ENCODE measurements at places on chromosomes 13 and 19.

- no peak for DNase-seq
Observed at GRCh38 chr19:14682084-14682483, 7.4 kb upstream of the ADGRE3 start.

DNA sequence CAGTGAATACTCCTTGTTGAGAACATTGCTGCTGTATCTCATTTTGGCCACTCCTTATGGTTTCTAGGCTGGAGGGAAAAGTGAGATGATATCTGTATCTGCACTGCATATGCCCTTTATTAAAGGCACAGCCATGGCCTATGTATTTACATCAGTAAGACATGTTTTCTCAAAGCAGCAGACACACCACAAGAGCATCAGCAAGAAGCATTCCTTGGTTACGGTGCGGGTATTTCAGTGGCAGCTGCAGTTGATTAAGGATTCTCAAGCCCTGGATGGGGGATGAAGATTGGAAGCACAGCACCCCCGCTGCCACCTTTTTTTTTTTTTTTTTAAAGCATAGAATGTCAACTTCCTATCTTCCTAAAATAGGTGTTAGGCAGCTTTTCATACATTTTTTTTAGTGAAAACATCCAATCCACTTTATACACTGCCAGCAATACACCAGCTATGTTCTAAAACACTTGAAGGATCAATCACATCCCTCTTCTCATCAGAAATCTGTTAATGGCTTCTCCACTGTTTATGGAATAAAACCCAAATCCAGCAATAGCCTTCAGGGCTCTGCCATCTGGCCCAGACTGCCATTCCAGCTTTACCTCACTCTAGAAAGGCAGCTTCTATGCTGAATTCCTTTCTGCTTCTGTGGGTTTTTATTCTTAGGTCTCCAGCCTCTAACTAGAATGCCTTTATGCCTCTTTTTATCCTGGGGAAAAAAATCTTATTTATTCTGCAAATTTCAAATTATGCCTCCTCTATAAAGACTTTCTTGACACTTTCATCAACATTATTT is 331.0 kb downstream of the DNAJC15 start:
- DNase-seq, result no peak

DNA sequence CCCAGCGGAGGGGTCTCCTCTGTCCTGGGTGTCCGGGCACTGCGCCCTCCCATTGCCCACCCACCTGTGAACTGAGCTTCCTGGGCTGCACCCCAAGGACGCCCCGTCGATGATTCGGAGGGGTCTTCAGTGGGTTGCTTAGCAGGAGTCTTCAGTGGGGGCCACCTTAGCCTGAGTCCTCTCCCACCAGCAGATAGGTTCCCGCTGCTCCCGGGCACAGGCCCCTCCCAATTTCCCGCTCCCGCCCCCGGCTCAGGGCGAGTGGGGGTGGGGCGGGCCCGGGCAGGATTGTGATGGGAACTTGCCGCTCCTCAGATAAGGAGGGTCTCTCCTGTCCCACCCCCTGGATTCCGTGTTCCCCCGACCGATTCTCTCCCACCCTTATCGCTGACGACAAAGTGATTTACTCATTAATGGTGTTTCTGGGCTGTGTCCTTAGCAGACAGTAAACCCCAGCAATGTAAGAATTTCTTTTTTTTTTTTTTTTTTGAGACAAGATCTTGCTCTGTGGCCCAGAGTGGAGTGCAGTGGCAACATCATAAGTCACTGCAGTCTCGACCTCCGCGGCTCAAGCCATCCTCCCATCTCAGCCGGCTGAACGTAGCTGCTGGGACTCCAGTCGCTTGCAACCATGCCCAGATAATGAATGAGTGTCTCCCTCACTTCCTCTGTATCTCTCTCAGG is 655 bp upstream of the S1PR5 start:
- DNase-seq, result no peak

GRCh38 chr13:21749410-21749809 is 78.5 kb downstream of the FGF9 start:
- no peak for DNase-seq
